ENCODE measurements at places on chromosomes 7 and 10.

DNA sequence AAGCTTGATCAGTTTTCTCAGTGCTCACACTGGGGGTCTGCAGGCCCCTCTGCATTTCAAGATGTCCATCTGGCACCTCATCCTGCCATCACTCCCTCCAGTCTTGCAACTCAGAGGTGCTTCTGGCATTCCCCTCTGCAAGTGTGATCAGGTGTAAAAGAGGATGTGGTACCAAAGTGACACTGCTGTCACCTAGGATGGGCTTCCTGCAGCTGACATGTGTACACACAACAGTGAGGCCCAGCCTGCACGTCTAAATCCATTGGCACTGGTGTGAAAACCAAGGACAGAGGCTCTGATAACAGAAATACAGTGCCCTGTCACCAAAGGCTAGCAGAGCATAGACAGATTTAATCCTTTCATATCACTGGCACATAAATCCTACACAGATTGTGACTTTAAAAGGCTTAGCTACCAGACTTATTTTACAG is 162.5 kb upstream of the CELF2 start:
- no peak for DNase-seq

DNA sequence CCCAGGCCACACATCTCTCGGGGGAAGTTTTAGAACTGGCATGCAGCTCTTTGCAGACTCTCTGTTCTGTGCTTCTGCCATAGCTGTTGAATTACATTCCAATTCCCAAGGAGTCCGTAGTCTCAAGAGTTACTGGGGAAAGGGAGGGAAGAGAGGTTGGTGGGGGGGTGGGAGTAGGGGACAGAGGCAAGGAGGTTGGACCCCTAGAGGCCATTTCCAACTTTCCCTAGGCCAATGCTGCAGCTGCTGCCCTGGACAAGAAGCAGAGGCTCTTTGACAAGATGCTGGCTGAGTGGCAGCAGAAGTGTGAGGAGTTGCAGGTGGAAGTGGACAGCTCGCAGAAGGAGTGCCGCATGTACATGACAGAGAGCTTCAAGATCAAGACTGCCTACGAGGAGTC is 23.8 kb downstream of the MYH16 start:
- DNase-seq: no peak

DNA sequence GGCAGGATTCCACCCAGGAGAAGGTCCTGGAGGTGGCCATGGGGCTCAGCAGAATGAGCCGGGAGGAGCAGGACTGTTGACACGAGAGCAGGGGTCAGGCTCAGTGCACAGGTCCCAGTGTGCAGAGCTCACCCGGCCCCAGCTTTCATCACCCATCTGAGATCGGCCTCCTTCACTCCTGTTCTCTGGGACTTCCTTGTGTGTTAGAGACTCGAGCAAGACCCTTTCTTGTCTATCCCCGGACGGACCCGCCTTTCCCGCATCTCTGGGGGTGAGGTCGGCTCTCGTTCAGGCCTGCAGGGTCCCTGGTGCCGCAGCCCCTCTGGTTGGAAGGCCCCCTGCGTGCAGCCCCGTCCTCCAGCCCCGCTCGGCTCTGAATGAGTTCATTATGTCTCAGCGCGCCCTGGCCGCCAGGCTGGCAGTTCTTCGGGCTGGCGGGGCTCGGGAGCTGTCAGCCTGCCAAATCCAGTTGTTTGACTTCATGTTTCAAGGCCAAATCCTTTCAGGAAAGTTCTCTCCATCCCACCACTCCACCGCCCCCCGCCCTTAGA is 127.9 kb downstream of the LHPP start:
- no peak for DNase-seq

- DNase-seq: no peak
Measured at GRCh38 chr10:35640474-35640873, 1.6 kb downstream of the FZD8 start.

DNA sequence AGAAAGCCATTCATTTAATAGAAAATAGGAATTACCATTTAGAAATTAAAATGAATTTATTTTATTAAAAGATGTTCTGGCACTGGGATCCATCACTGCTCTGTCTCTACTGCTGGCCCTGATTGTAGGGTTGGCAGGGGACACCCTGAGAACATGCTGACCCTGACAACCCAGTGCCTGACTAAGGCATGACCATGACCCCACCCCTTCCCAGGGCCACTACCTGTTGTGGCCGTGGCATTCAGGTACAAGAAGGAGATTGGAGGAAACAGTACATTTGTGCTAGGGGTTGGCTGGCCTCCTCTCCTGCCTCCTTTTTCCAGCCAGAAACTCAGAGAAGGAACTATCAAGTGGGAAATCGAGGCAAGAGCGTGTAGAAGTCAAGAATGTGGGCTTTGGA is 197.0 kb upstream of the ZMIZ1 start:
- DNase-seq: no peak

- DNase-seq: no peak
Measured at GRCh38 chr10:133438711-133439273, 14.4 kb upstream of the SPRN start.

GRCh38 chr7:81925530-81925929 is 155.7 kb upstream of the HGF start:
- DNase-seq: no peak

GRCh38 chr10:127908959-127909267 is 2.0 kb downstream of the PTPRE start:
- no peak for DNase-seq

GRCh38 chr10:11411926-11412545 is 199.4 kb downstream of the USP6NL start:
- no peak for DNase-seq

All from right renal cortex interstitium (tissue), 3 donors.